Activated T-cell treated with anti-CD3 and anti-CD28 coated beads, Interleukin-2, amount 50 U/mL, for 4 hours (primary cell): ENCODE measurements at places on chromosomes 7 and 10. TPM values are rescaled to one million over a fixed set of nuclear protein-coding genes. Genes with fewer than 3 reads are reported as not detected.

DNA sequence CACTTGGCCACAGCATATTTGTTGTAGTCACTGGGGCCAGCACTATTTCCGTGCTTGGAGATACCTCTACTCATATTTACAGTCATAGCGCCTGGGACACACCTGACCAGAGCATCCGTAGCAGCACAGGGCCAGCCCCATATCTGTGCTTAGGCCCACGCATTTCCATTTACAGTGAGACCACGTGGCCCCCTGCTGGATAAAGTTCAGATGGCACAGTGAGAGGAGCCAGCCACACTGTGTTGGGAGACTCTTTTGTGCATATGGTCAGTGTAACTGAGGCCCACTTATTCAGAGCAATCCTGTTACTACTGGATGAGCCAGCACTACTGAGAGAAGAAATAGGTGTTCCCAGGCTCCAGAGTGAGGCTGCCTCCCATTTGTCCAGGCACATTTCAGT is 455.3 kb downstream of the REEP3 start:
- no peak for DNase-seq

DNA sequence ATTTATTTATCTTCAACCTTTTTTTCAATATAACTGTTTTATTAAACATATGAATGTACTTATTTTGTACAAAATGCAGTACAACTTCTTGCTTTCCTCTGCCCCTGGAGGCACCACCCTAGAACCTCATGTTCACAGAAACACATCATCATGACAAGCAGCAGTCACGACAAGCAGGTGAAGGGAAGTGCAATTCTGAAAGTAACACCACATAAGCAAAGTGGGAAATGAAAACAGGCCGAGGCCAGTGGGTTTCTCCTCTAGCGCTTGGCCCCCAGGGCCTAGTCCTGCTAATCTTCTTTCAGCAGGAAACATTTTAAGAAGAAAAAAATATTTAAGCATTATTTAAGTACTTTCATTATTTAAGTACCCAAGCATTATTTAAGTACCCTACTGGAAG is 598.1 kb downstream of the SH2D4B start:
- DNase-seq: no peak

DNA sequence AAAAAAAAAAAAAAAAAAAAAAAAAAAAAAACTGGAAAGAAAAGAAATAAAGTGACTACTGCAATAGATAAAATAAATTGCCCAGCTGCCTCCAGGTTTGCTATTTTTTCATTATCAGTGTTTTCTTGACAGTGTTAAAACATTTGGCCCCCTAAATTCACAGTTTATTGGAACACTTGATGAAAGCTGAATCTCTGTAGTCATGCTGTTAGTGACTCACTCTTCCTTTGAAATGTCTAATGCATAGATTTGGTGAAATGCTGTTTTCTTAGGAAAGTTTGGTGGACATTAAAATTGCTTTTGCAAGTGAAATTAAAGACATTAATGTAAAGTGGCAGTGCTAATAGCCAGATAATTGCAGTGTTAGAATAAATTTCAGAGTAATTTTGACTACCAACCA is 785.2 kb downstream of the NRG3 start:
- no peak for DNase-seq

DNA sequence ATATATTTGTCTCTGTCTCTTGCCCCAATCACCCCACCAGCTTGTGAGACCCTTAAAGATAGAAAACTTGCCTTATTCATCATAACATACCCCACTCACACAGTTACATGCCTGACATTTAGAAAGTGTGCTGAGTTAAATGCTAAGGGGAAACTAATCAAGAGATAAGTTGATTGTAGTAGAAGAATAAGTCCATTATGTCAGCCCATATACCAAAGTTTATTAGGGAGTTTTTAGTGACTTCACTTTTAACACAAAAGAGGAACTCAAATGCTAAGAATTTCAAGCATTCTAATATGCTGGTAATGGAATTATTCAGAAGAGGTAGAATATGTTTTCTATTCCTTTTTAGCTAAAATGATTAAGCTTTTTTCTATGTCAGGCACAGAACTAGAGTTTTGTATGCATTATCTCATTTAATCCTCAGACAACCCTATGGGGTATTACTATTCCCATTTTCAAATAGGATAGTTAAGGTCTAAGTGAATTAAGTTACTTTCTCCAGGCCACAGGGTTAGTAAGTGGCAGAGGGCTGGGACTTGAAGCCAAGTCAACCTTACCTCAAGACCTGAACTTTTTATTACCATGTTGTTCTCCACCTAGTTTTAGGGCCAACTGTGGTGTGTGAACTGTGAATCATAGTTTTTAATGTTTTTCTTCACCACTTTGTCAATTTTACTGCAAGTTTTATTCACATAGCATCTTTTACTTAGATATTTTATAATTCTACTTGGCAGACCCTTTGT is 19.6 kb downstream of the ASAH2 start:
- no peak for DNase-seq

The NME8 gene
- not detected for total RNA-seq

The ODAD2 gene
- not detected for total RNA-seq

The RHOBTB1 gene
- 0.28 TPM for total RNA-seq

The MKI67 gene
- 5.7 TPM for total RNA-seq
